ENCODE measurements at places on chromosomes 1 and 21. TPM values are rescaled to one million over a fixed set of nuclear protein-coding genes. Genes with fewer than 3 reads are reported as not detected.

DNA sequence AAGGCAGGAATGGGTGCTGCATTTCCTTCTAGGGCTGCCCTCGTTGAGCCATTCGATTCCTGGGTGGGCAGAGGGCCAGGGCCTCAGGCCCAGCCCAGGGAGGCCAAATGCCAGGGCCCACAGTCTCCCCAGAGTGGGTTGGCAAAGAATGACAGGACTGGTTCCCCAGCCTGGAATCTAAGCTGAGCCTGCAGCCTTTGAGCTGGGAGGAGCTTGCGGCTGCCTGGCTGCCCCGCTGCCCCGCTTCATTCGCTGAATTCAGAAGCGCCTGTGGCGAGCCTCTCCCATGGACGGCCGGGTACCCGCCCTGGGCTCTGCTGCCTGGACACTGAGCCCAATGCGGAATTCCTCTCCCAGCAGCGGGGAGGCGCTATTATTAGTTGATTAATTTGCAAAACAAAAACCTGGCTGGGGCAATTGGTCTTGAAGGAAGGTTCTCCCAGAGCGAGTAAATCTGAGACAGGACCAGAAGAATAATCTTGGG, 32.3 kb upstream of the TARDBP start:
- peak; percentile 89 for DNase-seq

DNA sequence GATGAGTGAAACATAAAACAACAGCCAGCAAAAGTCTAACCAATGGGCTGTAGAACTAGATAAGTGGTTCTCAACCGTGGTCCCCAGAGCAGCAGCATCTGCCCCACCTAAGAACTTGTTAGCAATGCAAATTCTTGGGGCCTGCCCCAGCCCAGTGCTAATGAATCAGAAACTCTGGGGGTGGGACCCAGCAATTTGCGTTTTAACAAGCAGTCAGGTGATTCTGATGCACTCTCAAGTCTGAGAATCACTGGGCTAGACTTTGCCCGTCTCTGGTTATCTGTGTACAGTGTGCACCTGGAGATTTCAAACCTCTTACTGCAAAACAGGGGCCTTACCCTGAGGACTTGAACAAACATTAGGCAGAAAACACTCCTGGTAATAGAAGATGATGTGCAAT, 66.5 kb downstream of the PLXNA2 start:
- DNase-seq, result peak; percentile 64

DNA sequence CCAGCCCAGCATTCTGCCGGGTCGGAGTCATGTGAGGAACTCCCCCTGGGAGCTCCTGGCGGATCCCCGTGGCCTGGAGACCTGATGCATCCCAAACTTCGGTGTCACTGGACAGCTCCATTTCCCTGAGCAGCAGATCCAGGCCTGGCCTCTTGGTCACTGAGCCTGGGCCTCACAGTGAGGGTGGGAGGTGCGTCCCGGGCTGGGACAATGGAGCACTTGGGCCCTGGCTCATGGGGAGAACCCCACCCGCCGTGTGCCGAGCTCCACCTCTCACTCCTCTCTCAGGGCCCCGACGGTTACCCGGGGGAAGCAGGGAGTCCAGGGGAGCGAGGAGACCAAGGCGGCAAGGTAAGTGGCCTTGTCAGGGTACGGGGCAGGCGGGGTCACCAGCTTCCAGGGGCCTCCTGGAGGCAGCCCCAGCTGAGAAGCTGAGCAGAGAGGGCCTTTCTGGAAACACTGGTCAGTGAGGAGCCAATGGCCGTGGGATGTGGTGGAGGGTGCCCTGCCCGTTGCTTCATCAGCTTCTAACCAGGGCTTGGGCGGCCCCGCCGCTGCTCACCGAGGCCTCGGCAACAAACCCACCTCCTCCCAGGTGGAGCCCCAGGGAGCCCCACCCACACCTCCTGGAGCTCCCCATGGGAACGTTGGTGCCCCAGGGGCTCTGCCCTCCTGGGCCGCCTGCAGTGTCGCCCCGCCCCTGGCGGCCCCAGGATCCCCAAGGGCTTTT, 19.8 kb downstream of the COL6A2 start:
- peak; percentile 14 for DNase-seq

The LMX1A gene
- total RNA-seq, result 0.67 TPM

DNA sequence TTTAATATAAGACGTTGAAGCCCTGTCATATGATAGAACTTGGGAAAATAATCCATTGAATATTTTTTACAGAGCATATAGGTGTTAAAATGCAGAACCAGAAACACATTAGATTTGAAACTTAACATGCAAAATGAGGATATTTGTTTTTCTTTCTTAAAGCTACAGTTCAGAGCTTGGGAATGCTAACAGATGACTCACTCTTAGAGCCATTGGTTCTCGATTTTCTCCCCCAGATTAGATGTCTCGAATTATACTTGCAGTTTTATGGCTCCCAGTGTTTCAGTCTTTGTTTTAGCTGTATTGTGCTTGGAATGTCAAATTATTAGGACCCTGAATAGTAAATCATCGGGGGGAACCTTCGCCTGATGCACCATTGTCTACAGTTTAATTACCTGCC, 575.7 kb upstream of the ZP4 start:
- DNase-seq, result no peak

DNA sequence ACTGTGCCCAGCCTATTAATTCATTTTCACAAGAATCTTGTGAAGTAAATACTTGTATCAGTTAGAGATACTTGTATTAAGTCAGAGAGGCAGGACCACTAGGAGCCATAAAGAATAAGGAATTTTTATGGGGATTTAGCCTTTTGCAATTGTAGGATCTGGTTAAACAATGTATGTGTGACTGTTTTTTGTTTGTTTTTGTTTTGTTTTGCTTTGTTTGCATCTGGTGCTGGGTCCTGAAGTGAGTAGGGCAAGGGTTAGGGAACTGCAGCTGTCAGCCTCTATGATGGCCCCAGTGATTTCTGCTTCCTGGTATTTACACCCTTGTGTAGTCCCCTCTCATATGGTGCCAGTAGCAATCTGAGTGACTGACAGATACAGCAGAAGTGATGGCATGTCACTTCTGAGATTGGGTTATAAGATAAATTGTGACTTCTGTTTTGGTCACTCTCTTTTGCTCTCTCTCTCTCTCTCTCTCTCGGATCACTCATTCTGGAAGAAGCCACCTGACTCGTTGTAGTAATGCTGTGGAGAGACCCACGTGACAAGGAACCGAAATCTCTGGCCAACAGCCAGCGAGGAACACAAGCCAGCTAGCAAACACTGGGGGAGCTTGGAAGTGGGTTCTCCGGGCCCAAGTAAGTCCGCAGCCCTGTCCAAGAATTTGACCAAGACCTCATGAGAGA, 96.2 kb upstream of the MARK1 start:
- DNase-seq, result no peak

The CFHR3 gene
- total RNA-seq, result 0.37 TPM

DNA sequence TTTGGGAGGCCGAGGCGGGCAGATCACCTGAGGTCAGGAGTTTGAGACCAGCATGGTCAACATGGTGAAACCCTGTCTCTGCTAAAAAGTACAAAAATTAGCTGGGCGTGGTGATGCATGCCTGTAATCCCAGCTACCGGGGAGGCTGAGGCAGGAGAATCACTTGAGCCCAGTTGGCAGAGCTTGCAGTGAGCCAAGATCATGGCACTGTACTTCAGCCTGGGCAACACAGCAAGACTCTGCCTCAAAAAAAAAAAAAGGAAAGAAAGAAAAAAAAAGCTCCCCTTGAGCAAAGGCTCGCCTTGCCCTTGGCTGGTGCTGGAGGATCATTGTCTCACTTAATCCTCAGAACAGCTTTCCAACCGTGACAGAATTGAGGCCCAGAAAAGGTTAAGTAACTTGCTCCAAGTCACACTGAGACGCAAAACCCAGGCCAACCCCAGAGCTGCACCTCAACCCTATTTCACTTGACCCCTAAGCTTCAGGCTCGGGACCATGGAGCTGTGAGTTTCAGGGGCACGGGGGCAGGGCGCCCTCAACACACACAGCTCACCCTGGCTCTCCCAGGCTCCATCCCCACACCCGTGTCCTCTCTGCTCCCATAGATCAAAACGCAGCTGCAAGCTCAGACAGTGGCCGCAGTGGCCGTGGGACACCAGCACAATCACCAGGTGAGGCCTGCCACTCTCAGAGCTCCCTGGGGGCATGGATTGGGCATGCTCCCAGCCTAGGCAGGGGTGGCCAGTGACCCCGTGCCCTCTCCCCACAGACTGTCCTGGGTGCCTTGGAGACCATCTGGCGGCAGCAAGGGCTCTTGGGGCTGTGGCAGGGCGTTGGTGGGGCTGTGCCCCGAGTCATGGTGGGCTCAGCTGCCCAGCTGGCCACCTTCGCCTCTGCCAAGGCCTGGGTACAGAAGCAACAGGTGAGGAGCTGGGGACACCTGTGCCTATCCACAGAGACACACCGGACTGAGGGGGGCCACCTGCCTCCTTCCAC, 1.6 kb downstream of the SLC25A34 start:
- DNase-seq, result peak; percentile 72

The USP25 gene
- total RNA-seq, result 120 TPM

DNA sequence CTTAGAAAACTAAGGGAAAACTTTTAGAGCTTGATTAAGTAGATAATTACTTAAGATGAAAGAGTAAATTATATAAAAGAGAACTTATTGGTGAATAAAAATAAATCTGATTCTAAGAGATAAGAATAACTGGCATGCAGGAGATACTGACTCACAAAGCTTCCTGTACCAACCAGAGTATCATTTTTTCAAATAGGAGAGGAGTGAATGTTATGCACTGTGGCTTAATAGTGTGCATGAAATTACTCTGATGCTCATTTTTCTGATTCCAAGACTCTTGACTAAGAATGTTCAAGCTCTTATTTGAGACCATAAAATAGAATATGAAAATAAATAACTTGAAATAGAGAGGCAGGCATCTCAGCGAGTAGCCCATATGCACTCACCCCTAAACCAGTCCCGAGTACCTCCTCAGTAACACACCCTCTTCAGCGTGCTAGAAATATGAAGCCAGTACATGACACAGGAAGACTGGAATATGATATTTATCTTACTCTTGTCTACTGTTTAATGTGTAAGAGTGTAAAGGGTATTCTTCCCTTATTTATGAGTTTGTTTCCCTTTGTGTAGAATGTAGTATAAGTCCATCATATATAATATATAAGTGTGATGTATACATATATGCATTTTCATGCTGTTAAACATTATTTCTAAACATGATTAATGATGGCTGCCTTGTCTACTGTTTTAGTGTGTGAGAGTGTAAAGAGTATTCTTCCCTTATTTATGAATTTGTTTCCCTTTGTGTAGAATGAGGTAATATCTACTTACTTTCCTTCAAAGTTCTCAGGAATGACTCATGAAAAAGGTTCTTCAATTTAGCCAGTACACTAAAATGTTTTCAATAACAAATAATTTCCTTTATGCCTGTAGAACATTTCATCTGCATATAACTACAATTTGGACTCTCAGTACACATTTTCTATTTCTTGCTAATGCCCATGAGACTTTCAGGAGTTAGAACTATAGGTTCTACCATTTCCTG, 99.2 kb upstream of the PALMD start:
- no peak for DNase-seq

DNA sequence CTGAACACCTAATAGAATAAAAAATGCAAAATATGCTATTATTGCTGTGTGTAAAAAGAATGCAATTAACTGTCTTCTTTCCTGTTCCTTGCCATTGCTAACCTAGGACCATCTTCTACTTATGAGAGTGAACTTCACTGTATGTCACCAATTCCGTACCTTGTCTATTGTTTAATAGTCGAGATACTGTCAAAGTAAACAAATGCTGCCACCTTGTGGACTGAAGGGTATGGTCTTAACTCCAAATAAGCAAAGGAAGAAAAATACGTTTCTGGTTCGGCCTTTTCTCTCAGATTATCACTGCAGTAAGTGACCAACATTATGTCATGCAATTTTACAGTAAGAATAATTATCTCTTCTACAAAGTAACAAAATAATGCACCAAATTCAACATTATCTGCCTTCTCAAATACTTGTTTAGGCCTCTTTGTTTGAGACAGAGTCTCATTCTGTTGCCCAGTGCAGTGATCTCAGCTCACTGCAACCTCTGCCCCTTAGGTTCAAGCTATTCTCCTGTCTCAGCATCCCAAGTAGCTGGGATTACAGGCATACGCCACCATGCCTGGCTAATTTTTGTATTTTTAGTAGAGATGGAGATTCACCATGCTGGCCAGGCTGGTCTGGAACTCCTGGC, 133.4 kb downstream of the COP1 start:
- DNase-seq, result no peak

The THEM5 gene
- not detected for total RNA-seq

The ACKR1 gene
- 59.6 TPM for total RNA-seq

The TIAM1 gene
- 32.1 TPM for total RNA-seq

- peak; percentile 65 for DNase-seq
These were observed 35.0 kb upstream of the ECE1 start for GRCh38 chr1:21325231-21325718.

DNA sequence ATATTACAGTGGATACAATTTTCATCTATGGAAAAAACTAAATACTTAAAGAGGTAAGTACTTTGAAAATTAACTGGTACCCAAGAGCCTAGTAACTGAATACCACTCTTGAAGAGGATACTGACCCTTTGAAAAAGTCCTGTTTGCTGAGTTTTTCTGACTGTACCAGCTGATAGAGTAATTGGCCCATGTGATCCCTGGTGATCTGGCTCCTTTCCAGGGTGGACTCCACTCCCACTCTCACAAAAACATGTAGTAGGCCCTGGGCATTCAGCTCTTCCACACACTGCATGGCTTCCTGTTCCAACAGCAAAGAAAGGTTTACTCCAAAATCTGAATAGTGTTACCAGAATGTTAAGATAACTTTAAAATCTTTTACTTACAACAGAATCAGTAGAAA, 53.6 kb upstream of the HP1BP3 start:
- no peak for DNase-seq

The SYT14 gene
- total RNA-seq, result not detected

The CRYBG2 gene
- 18.9 TPM for total RNA-seq

GRCh38 chr1:24392604-24392946, 21.0 kb downstream of the STPG1 start:
- no peak for DNase-seq

DNA sequence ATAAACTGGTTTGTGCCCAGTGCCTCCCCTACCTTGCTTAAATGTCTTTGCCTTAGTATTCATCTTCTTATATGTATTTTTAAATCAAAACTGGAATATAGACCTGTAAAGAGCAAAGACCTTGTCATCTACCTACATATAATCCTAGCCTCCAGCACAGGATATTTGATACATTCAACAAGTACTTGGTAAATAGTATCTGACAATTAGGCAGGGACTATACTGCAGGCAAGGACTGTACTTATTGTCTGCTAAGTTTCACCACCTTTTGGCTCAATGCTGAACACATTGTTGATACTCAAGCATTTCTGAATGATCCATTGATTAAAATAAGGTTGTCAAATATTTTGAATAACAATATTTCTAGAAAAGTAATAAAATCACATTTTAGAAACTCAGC, 96.4 kb downstream of the PKN2 start:
- DNase-seq, result no peak
